ENCODE measurements at places on chromosomes 4 and X.

DNA sequence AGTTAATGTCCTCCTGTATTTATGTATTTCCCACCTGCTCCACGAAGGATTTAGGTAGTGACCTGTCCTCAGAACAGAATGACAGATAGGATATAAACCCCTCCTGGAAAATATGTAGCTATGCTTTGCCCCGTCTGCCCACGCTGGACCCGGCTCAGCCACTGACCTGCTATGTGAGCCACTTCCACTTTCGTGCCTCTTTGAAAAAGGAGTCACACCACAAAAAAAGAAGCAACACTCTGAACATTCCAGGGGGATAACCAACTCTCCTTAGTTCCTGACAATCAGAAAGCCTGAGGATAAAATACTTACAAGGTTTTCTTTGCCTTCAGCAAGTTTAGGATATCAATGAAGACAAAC lies 11.1 kb downstream of the ACSL1 start:
- DNase-seq, result no peak

DNA sequence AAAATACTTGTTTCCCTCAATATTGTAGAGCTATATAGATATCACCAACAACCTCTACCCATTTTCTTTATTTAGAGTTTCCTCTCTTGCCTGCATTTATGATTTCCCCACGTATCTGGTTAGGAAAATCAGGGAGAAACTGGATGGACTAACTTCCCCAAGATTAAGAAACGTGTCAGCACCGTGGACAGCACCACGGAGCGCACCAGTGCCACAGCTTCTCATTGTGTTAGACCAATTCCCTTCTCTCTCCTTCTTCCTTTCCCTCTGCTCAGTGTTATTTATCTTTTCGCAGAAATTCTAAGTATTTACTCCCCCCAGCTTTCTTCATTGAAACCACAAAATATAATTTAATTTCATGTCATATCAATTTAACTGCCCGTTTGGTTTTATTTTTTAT lies 568.6 kb upstream of the BOD1L1 start:
- DNase-seq, result peak; percentile 17

GRCh38 chrX:100829730-100830129 lies 9.5 kb downstream of the CSTF2 start:
- no peak for DNase-seq

DNA sequence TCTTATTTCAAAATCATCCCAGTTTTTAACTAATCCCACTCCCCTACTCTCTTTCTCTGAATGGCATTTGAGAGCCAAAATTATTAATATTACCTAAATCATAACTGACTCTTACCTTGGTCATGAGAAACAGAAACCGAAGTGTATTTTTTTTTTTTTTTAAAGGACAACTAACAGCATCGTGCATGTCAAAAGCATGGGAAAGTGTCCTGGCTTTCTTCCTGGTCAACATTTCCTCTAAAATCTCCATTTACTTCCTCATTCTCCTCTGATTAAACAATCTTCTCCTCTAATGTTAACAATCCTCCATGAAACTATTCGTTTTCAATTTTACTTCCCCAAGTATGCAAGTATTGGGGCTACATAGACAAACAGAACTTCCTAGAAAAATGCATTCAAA lies 2.1 kb upstream of the STS start:
- DNase-seq, result no peak

DNA sequence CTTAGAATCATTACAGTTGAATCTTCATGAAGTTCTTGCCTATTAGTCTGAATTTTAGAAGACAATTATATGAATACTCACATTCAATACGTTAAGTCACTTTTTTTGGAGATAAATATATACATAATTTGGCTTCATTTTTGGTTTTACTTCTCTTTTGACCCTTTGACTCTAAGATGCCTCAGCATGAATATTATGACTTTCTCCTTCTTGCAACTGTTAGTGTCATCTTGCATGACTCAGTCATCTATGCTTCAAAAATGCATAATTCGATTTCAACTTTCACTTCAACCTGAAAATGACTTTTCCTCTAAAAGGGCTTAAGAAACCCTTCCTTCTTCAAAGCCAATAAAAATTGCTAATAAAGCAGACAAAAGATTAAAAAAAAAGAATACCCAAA lies 1427.5 kb downstream of the ADGRL3 start:
- DNase-seq, result no peak

DNA sequence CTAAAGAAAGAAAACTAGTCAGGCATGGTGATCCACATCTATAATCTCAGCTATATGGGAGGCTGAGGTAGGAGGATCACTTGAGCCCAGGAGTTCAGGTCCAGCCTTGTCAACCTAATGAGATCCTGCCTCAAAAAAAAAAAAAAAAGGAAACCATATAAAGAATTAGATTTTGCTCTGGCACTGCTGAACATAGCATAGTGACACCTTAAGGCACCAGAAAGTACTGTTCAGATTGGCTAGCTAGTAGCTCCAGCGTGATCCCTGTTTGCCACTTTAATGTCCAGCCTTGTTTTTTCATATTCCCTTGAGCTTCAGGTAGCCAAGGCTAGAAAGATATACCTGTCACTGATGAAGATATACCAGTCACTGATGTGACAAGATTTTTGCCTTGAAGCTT lies 34.1 kb downstream of the EXOC1 start:
- DNase-seq, result no peak

GRCh38 chr4:612749-613125 lies 12.6 kb upstream of the PDE6B start:
- no peak for DNase-seq

DNA sequence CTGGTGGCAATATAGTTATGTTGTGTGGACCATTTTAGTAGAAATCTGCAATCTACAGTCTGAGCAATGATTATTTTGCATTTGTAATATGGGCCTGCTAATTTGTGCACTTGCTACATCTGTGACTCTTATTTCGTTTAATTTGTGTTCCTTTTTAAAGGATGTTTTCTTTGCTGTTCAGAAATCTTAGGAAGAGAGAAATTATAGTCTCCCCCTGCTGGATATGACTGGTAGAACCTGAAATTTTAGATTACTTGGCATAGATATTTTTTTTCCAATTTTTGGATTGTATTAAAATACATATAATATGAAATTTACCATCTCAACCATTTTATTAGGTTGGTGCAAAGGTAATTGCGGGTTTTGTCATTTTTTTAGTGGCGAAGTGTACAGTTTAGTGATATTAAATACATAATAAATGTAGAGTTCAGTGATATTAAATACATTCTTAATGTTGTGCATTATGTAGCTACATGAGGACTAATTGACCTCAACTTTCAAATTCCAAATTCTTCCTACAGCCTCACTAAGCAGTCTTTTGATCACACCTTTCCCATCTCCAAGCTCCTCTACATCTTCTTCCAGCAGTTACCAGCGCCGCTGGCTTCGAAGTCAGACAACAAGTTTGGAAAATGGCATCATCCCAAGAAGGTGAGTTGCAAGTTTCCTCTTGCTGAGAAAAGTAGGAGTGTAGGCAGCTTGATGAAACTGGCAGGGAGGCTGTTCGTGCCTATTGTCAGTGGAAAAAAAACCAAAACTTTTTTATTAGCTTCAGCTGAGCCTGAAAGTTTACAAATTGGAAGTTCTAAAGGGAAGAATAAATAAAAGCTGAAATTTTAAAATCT lies 82.2 kb downstream of the FNIP2 start:
- DNase-seq, result peak; percentile 22

DNA sequence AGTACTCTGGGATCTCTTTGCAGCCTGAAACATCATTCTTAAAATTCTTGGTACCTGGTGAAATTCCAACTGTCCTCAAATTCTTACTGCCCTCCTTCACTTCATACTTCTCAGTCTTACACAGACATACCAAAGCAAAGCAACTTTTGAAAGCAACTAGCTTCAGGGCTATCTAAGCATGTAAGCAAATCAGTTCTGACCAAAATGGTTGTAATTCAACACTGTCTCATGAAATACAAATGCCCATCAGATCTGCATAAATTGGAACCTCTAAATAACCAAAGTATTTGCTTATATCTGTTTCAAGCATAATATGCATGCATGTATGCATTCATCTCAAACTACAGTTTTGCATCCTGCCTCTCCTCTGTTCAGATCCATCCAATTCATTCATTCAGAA lies 308.1 kb upstream of the PPARGC1A start:
- no peak for DNase-seq
